ENCODE measurements at places on chromosomes 3 and 15.

GRCh38 chr3:43926055-43926454 is 235.3 kb downstream of the ABHD5 start:
- DNase-seq: no peak

DNA sequence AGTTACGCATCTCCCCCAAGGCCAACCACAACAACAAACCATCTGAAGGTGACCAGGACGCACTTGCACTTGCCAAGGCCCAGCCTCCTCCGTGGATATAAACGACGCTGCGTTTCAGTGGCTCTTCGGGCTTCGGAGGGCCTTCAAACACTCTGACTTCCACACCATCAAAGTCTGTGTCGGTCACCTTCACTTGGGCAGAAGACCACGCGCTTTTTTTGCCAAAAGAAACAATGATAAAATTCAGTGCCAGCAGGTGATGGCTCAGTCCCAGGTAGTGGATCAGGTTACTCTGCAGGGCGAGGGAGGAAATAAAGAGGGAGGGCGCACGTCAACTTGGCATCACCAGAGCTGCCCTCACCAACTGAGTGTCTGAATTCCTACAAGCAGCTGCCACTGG is 63.0 kb downstream of the NCEH1 start:
- no peak for DNase-seq

- no peak for DNase-seq
Measured at GRCh38 chr3:38148311-38148882, 9.9 kb downstream of the MYD88 start.

GRCh38 chr3:49529567-49529966 is 24.7 kb upstream of the BSN start:
- no peak for DNase-seq

- no peak for DNase-seq
Measured at GRCh38 chr3:99118381-99118780, 216.9 kb upstream of the DCBLD2 start.

- no peak for DNase-seq
Measured at GRCh38 chr3:69385723-69386555, at the start of gene FRMD4B. Gene FRMD4B (minus strand): TSS chr3:69386088. CDS start chr3:69385989, 99 bp downstream.

DNA sequence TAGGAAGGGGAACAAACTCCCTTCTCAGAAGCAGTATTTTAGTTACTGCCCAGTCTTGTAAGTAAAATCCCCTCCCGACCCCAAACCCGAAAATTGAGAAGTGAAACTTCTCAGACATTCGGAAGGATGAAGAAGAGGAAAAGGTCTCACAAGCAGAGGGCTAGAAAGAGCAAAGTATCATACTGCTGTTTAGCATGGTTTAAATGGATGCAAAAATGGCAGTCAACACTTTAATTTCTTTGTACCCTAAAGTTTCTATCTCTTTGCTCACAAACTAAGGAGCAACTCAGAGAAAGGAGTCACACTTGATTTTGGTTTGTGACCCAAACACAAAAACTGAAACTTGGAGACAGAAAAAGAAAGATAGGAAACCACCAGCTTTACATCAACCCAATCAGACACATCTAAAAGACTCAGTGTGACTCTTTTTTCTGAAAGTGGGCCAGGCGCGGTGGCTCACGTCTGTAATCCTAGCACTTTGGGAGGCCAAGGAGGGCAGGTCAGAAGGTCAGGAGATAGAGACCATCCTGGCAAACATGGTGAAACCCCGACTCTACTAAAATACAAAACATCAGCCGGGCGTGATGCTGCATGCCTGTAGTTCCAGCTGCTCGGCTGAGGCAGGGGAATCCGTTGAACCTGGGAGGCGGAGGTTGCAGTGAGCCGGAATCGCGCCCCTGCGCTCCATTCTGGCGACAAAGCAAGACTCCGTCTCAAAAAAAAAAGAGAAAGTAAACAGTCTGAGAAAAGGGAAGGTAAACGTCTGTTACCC is 63.2 kb upstream of the ATP11B start:
- no peak for DNase-seq

- no peak for DNase-seq
Measured at GRCh38 chr3:53293867-53294266, 38.0 kb upstream of the TKT start.

DNA sequence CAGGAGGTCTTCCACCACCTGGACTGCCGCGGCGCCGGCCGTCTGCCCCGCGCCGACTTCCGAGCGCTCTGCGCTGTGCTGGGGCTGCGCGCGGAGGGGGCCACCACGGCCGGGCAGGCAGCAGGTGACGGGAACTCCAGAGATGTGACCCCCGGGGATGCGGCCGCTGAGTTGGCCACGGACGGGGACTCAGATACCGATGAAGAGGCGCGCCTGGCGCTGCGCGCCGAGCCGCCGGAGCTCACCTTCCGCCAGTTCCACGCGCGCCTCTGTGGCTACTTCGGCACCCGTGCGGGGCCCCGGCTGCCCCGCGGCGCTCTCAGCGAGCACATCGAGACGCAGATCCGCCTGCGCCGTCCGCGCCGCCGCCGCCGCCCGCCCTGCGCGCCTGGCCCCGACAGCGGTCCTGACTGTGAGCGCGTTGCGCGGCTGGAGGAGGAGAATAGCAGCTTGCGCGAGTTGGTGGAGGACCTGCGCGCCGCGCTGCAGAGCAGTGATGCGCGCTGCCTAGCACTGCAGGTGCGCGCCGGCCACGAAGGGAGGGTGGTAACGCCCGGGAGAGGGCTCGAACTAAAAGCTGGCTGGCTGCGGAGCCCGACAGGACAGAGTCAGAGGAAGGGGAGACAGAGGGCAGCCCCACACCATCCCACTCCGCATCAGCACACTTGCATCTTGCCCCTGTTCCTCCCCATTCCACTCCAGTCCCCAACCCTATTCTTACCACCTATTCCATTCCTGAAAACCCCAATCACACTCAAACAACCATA is 885 bp downstream of the EFCC1 start:
- no peak for DNase-seq

DNA sequence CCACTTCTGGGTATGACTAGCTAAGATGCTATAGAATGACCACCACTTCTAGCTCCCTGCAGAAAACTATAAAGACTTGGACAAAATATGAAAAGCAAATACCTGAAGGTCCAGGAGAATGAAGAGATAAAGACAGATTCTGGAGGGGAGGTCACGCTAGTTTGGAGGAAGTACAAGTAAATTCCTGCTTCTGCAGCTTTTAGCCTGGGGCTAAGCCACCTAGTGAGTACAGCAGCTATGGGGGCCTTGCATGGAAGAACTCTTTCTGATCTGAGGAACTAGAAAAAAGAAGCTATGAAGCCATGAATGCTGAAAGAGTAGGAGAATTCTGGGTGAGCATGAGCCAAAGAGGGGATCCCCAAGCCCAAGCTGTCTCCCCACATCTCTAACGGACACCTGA is 29.8 kb downstream of the NRG4 start:
- DNase-seq: no peak

DNA sequence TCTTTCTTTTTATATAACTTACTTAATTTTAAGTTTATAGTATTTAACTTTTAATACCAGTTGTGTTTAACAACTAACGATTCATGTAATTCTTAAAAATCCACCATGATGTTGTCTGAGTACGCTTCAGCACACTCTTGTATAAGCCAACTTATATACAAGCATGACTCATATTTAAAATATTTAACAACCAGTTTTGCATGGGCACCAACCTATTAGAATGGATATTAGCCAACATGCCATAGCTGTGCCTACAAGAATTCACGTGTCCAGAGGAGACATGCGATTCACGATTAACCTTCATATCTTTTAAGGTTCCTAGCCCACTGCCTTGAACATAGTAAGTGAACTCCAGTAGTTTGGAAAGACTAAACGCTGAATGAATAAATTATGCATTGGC is 1023.2 kb downstream of the TBL1XR1 start:
- DNase-seq: no peak

DNA sequence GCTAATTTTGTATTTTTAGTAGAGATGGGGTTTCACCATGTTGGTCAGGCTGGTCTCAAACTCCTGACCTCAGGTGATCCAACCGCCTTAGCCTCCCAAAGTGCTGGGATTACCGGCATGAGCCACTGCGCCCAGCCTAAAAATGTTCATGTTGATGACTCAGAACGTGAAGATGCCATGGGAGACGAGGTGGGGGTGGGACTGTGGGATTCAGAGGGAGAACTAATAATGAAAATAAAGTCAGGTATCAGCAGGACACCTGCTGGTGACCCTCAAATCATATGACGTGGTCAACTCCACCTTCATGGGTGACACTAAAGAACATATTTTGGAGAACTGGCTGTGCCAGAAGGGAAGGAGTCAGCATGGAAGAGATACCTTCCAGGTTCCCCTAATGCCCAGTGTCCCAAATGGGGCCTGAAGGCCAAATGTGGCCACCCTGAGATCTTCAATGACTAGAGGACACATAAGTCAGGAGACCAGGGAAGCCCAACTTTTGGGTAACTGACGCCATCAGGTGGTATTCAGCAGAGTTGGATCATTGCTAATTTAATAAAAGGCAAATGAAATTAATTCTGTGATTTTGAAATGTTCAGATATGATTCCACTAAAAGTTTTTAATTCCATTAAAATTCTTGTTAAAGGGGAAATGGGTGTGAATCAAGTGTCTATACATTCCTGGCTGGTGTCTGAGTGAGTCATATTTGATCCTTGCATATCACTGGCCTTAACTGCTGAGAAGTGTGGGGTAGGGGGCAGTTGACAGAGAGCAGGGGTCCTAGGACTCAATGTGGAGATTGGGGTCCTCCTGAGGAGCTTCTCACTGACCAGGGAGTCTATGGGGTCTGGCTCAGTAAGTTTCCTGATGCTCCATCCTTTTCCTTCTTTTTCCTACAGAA is 88.6 kb upstream of the GSK3B start:
- DNase-seq: no peak

DNA sequence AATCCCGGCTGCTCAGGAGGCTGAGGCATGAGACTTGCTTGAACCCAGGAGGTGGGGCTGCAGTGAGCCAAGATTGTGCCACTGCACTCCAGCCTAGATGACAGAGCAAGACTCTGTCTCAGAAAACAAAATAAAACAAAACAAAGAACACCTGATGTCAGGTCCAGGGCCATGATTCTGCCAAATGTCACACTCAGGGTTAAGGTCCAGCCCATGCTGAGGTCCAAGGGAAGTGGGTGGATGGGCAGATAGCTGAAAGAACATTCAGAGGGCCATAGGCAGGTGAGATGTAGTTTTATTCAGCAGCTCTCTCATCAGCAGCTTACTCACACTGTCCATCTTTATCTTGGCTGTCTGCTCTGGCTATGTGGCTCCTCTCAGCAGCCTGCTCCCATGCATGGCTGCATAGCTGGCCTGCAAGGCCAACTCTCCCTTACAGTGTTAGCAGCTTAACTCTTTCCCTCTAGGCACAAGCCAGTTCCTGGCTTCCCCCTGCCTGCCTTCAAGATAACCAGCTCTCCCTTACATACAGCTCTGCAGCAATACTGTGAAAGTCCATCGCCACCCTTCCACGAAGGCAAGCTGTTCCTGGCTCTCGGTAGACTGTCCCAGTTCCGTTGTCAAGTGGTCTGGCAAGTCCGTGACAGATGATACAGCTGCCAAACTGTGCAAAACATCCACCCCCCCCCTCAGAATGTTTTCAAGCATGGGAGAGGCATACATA is 62.4 kb upstream of the SIAH2 start:
- DNase-seq: no peak

DNA sequence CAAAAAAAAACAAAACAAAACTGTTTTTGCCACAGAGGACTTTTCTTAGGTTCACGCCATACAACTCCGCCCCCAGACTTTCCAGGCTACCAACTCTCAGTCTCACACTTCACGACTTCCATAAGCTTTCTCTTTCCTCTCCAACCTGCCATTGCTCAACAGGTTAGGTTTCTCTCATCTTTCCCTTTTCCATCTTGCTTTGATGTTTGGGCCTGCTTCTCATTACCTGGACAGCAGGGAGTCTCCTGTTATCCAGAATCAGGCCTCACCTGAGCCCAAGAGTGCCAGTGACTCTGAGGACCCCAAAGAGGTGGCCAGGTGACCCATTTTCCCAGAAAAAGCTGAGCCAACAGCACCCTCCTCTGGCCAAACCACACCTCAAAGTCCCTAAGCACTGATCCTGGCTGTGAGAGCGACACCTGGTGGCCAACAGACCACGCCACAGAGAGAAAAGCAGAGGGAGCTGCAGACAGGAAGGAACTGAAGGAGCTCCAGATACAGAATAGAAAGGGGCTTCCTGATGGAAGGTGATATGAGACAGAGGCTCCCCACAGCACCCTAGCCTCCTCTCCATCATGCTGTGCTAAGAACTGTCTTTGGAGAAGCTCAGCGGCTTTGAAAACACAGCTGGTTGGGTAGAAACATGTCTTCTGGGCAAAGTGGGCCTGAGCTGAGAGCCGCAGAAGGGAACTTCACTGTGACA is 4.0 kb downstream of the CCDC51 start:
- DNase-seq: peak; percentile 84

DNA sequence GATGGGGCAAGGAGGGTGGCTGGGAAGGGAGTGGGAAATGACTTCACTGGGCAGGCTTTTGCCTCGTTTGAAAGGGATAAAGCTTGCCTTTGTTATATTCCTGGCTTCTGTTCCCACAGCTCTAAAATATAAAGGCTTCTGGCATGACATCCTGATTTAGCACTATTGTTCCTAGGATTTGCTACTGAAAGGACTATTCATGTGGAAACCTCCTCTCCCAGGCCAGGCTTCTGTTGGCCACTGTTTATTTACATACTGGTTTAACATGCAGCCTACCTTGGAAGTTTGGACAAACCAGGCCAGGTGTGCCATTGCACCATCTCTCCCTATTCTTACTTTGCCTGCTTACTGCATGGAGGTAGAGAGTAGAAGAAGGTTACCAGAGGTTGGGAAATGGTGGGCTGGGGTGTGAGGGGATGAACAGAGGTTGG is 2.4 kb upstream of the LMCD1 start:
- no peak for DNase-seq

GRCh38 chr3:60886518-60886917 is 364.7 kb downstream of the FHIT start:
- DNase-seq: no peak

DNA sequence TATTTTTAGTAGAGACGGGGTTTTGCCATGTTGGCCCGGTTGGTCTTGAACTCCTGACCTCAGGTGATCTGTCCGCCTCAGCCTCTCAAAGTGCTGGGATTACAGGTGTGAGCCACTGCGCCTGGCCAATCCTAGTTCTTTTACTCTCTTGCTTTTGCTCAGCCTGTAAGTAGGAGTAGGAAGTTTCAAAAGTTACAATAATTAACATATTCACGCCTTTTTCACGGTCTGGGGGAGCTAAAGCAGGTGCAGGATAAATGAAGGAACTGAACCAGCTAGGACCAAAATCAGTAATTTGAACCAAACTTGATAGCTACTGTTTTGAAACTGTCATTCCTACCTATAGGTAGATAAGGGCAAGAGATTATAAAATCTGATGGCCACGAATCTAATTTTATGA is 98.5 kb downstream of the CACNA1D start:
- DNase-seq: no peak
